ENCODE measurements at places on chromosomes 4 and X.

DNA sequence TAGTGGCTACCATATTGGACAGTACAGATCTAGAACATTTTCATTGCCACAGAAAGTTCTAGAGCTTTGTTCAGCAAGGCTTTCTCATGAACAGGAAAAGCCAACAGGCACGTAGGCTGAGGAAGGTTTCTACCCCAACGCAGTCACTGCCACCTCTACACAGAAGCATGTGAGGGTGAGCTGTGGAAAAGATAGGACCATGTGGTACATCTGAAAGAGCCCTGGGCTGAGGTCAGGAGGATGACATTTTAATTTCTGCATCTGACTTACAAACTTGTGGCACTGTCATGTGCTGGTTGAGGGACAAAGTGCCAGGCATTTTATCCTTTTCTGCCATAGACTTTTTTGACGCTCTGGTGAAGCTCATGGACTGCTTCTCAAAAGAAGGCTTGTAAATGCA is 454.2 kb downstream of the BCOR start:
- DNase-seq = no peak

GRCh38 chr4:26670903-26671537 is 87.1 kb downstream of the TBC1D19 start:
- DNase-seq = no peak

GRCh38 chrX:102744307-102744706 is 23.8 kb downstream of the GPRASP3 start:
- no peak for DNase-seq

DNA sequence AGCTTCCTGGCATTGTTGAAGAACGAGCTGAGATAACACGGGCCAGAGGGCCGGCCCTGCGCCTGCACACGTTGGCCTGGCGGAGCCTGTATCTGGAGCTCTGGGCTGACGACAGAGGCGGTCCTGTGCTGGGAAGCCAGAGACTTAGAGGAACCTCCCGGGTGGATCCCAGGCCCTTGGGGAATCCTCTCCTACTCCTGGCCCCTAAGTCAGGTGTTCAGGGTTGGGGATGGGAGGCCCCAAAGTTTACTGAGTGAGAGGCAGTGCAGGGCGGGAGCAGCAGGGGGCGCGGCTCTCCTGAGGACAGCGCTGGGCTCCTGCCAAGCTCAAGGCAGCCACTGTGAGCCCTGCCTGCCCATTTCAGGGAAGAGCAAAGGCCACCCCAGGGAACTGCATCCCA is 2.5 kb upstream of the HTRA3 start:
- DNase-seq = no peak

DNA sequence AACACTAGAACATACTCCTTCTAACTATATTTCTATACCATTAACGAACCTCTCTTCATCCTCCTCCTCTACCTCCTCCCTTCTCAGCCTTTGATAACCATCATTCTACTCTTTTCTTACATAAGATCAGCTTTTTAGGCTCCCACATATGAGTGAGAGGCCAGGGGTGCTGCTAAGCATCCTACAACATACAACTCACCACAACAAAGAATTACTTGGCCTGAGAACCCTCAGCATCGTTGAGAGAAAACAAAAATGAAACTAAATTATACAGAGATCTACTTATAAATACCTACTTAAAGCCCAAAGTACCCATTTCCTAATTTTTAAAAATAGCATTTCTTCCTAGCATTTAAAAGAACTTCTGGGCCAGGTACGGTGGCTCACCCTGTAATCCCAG is 77.7 kb downstream of the CC2D2A start:
- DNase-seq = no peak

- no peak for DNase-seq
These were observed 497.7 kb downstream of the IDS start for GRCh38 chrX:149007423-149007822.

DNA sequence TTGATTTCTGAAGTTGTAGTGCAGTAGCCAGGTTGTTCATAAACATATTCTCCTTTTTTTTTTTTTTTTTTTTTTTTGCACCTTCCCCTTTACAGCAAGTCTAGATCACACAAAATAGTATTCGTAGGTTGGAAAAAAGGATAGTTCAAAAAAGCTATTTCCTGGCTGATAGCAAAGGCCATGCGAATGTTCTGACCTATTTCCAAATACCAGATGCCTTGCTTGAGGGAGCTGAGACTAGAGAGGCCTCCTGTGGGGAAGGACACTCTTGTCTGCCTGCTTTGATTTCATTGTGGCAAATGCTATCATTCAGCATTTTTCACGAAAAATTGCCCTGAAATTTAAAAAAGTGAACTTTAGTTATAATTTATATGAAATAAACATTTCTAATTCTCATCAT is 111.4 kb downstream of the MAD2L1 start:
- DNase-seq = no peak

DNA sequence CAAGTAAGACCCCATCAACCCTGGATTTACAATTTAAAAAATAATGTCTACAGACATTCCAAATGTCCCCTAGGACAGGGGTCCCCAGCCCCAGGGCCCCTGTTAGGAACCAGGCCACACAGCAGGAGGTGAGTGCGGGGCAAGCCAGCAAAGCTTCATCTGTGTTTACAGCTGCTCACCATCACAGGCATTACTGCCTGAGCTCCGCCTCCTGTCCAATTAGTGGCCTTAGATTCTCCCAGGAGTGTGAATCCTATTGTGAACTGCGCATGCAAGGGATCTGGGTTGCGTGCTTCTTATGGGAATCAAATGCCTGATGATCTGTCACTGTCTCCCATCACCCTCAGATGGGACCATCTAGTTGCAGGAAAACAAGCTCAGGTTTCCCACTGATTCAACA is 146.1 kb downstream of the ATP10D start:
- no peak for DNase-seq

DNA sequence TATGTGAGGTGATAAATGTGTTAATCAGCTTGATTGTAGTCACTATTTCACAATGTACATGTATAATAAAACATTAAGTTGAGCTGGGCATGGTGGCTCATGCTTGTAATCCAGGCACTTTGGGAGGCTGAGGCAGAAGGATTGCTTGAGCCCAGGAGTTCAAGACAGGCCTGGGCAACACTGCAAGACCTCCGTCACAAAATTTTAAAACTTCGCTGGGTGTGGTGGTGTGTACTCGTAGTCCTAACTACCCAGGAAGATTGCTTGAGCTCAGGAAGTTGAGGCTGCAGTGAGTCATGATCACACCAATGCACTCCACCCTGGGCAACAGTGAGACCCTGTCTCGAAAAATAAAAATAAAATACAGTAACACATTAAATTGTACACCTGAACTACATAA is 20.1 kb downstream of the LYAR start:
- no peak for DNase-seq

GRCh38 chrX:21738950-21739287 is 19.0 kb downstream of the SMPX start:
- no peak for DNase-seq

GRCh38 chr4:122658818-122659295 is 38.0 kb upstream of the IL21 start:
- no peak for DNase-seq

GRCh38 chr4:10981576-10981975 is 297.0 kb upstream of the CLNK start:
- no peak for DNase-seq

- DNase-seq = no peak
These were observed 74.5 kb downstream of the RFC1 start for GRCh38 chr4:39291686-39292085.

- peak; percentile 34 for DNase-seq
These were observed 773 bp upstream of the VMA21 start for GRCh38 chrX:151396042-151396824.

DNA sequence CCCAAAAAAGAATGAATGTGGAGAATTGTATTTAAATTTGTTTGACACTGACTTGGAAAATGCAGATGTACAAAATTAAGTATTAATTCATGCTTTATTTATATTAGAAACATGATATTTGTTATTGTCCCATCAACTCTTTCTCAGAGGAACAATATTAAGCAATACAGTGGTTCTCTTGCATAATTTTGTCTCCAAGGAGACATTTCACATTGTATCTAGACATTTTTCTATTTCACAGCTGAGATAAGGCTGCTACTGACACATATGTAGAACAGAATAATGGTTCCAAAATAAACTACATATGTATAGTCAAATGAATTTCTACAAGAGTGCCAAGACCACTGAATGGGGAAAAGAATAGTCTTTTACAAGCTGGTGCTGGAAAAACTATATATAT is 427.9 kb upstream of the SPANXN1 start:
- no peak for DNase-seq

DNA sequence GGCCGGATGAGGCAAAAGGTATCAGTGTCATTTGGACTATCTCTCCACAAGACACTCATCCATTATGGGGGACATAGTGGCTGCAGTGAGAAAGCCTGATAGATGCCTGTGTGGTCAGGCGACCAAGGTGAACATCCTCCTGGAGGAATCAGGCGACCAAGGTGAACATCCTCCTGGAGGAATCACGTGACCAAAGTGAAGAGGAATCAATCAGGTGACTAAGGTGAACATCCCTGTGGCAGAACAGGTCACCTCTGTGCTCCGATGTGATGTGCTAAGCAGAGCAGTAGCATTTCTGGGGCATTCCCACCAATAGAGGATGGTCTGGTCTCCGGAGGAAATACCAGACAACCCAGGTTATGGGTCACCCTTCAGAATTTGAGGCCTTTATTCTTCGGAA is 44.0 kb downstream of the RNF212 start:
- DNase-seq = no peak

GRCh38 chrX:20432048-20432447 is 165.3 kb upstream of the RPS6KA3 start:
- no peak for DNase-seq

DNA sequence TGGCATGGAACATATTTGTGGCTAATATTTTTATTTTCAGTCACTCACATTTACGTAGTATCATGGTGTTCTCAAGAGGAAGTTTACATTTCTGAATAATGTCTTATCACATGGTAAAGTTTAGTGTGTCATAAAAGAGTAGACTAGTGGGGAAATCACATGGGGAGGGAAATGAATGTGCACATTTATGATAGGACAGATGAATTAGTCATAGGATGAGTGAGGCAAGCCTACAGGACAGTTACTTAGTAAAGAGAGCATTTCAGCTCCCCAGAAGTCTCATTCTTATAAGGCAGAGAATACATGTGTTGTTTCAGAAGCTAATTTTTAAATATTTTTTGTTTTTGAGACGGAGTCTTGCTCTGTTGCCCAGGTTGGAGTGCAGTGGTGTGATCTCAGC is 6.2 kb downstream of the GK start:
- DNase-seq = no peak

DNA sequence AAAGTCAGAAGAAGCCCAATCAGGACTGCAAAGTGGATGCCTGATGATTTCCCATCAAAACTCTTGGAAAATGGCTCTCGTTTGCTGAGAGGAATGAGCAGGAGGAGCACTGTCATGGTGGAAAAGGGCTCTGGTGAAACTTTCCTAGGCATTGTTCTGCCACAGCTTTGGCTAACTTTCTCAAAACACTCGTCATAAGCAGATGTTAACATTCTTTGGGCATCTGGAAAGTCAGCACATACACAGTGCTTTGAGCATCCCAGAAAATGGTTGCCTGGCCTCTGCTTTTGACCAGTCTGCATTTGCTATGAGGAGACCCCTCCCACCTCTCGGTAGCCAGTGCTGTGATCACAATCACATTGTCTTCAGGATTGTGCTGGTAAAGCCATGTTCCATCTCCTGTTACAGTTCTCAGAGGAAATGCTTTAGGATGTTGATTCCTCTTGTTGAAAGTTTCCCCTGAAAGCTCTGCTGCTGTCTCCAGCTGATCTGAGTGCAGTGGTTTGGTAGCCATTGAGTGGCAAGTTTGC is 25.2 kb upstream of the TBC1D14 start:
- no peak for DNase-seq

DNA sequence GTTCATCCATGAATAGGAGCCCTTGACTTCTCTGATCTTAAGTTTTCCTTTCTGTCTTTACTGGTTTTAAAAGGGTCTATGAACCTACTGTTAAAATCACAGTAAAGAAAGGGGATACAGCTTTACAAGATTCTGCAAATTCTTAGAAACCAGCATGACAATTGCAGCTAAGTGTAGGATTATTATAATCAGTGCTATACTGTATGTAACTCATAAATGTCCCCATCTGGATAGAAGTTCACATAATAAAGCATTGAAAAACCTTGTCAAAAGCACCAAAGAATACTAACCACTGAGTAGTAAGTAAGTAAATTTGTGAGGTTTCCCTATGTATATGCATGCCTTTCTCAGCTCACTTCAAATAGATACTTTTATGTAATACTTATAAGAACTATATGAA is 724.6 kb downstream of the CENPC start:
- DNase-seq = no peak
